ENCODE measurements at places on chromosomes 6 and 20. TPM values are rescaled to one million over a fixed set of nuclear protein-coding genes. Genes with fewer than 3 reads are reported as not detected.

SCGN gene
- not detected for total RNA-seq

EPPIN gene
- not detected for total RNA-seq

TMEM244 gene
- total RNA-seq: not detected

VSTM2L gene
- total RNA-seq: not detected

BFSP1 gene
- total RNA-seq: 0.19 TPM

DYNLT2 gene
- total RNA-seq: 2.9 TPM

TOP1 gene
- 92.6 TPM for total RNA-seq

ADGRB3 gene
- not detected for total RNA-seq

FAM8A1 gene
- 3.0 TPM for total RNA-seq

FLRT3 gene
- not detected for total RNA-seq

AGER gene
- total RNA-seq: 15.6 TPM

SLC22A3 gene
- not detected for total RNA-seq

PSORS1C2 gene
- total RNA-seq: not detected

NEDD9 gene
- 17.5 TPM for total RNA-seq

SYCP2 gene
- 1.5 TPM for total RNA-seq

DNA sequence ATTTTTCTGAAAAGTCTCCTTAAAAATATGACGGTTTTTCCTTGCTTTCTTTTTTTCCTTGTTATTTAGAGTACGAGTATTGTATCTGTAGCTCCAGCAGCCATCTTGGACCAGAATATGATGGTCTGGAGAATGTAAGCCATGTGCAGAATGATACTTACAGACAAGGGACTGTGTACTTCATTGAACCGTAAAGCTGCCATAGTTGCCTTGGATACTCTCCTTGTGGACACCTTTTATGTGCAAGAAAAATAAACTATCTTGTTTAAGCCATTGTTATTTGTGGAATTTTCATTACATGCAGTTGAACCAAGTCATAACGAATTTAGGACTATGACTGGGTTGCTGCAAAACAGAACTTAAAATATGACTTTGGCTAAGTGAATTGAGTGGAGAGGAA lies 485.8 kb upstream of the CITED2 start:
- no peak for DNase-seq

DNA sequence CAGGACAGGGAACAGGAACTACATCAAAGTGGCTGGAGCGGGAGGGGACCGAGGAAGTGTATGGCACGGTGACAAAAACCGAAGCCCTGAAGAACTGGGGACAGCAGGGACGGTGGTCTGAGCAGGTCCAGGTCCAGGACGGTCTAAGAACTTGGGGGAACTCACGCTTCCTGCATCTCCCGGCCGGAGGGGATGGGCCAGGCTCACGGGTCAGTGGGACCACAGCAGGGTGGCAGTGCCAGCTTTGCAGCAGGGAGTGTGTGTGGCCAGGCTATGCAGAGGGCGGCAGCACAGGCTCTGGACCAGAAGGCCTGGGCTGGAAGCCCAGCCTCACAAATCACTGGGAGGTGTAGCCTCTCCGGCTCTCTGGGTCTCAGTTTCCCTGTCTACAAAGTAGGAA lies 123.8 kb downstream of the BMP7 start:
- no peak for DNase-seq

DNA sequence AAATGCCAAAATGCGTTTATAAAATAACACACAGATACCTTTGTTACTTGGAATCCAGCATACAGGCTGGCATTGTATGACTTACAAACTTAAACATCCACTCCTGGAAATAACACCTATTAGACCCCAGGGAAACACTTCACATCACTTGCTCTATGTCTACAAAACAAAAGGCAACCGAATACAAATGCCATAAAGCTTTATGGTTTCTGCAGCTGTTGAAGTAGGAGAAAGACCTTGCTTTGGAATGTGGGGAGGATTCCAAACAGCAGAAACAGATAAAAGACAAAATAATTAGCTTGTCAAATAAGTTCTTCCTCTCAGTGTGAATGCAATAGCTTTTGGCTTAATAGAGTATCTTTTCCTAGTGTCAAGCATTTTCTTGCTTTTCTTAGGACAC lies 9.8 kb upstream of the AMD1 start:
- DNase-seq: no peak

- no peak for DNase-seq
Observed at GRCh38 chr20:2599288-2600006, 53.0 kb upstream of the NOP56 start.

DNA sequence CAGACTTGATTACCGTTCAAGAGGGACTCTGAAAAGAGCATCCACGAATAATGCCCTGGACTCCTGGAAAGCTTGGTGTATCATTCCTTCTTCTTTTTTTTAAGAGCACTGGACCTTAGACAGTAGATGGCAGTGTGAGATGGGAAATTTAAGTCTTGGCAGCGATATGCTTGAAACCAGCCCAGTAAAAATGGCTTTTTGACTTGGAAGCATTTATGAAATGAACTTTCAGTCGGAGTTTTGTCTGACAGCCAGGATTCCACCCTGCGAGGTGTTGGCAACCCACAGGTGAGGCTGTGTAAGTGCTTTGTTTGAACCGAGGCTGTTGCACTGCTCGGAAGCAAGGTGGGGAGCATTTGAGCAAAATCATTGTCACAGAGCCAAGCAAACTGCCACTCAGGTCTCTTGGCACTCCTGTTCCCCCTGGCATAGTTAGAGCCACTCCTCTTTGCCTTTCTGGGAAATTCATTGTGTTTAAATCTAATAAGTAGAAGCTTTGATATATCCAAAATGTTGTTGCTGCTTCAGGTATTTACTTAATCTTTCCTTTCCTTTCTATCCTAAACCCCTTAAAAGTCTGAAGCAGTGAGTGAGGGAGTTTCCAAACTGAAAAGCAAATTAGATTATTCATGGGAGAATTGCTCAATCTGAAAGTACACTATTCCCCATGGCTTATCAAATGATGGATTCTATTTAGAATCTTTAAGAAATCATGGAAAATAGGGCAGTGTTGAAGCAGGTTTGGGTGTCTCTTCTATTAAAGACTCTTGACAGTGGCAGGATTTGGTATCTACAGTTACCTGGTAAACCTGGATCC lies 272.8 kb upstream of the SLC35B3 start:
- DNase-seq: no peak

DNA sequence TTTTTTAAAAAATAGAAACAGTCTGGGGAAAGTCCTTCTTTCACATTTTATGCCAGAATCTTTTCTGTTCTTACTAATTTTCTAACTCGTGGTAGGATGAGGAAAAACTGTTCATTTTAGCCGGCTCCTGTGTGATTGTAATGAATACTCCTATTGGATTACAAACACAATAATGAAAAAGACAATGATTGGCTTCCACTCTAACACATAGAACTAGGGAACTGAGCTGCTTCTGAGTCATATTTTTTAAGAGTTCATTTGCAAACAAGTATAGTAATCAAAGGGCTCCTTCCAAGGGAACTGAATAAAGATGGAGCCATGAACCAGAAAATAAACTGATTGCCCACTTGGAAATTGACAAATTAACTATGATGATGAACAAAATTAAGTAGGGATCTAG lies 265.3 kb upstream of the TCF21 start:
- no peak for DNase-seq

- DNase-seq: no peak
Observed at GRCh38 chr20:48124960-48125359, 339.7 kb upstream of the SULF2 start.

GRCh38 chr6:155481215-155481614 lies 25.6 kb upstream of the NOX3 start:
- no peak for DNase-seq

DNA sequence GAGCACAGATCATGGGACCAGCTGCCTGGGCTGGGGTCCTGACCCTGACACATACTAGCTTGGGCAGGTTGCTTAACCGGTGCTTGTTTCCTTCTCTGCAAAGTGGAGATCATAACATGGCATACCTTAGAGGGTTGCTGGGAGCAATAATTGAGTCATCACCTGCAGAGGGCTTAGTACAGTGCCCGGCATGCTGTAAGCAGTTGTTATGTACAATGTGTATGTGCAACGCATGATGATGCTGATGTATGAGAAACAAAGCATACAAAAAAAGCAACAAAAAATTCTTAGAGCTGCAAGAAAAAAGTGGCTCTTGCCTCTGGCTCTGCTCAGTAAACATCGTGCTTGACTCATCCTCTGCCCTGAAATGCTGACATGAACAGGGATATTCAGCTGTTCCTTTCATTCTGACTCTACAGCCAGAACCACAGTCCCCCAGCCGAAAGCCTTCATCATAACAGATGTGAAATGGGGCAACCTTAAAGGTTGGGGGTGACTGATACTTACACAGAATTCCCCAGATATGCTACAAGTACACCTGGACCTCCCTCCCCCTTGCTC lies 91.7 kb downstream of the CLIC5 start:
- DNase-seq: peak; percentile 81

GRCh38 chr6:155996151-155996550 lies 540.5 kb upstream of the NOX3 start:
- no peak for DNase-seq

GRCh38 chr20:16747291-16747811 lies 807 bp upstream of the OTOR start:
- no peak for DNase-seq

DNA sequence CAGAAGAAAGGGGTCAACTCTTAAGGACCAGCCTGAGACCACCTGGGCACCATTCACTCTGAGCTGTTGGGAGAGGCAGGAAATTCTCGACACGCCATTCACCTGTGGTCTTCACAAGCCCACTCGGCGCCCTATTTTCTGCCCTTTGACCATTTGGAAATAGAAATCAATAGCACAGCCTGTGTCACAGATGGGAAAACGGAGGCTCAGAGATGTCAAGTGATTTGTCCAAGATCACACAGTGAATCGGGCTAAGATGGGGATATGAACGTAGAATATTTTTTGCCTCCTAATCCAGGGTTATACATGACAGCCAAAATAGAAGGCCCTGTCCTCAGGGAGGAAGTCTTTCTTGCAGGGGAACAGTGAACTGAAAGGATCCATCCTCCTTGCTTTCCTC lies 3.0 kb upstream of the APOBEC2 start:
- DNase-seq: no peak

- no peak for DNase-seq
Observed at GRCh38 chr6:134637282-134637681, 312.6 kb downstream of the ALDH8A1 start.

- no peak for DNase-seq
Observed at GRCh38 chr6:109743739-109744138, 52.6 kb downstream of the FIG4 start.

DNA sequence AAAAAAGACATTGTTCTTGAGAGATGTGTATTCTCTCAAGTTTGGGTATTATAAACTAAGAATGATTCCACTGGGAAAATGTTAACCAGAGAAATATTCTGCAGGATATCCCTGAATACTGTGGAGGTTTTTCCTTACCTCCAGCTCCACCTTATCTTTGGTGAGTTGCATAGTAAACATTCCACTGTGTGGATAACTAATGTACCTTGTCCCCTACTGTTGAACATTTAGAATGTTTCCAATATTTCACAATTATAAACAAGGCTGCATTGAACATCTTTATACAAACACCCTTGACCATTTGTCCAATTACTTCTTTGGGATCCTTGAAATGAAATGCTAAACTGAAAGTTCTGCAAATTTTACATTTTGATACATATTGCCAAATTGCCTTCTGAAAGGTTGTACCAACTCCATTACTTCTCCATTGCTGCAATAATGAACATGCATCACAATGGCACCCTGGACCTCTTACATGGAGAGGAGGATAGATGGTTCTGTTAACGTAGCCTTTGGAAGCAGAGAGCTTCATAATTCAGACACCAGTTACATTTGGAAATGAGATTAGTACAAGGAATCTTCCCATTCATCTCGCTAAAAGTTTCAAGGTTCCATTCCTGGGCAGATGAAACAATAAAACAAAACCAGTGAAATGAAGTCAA lies 35.0 kb upstream of the STK35 start:
- DNase-seq: no peak

- DNase-seq: no peak
Observed at GRCh38 chr6:30497714-30498113, 8.4 kb downstream of the HLA-E start.

DNA sequence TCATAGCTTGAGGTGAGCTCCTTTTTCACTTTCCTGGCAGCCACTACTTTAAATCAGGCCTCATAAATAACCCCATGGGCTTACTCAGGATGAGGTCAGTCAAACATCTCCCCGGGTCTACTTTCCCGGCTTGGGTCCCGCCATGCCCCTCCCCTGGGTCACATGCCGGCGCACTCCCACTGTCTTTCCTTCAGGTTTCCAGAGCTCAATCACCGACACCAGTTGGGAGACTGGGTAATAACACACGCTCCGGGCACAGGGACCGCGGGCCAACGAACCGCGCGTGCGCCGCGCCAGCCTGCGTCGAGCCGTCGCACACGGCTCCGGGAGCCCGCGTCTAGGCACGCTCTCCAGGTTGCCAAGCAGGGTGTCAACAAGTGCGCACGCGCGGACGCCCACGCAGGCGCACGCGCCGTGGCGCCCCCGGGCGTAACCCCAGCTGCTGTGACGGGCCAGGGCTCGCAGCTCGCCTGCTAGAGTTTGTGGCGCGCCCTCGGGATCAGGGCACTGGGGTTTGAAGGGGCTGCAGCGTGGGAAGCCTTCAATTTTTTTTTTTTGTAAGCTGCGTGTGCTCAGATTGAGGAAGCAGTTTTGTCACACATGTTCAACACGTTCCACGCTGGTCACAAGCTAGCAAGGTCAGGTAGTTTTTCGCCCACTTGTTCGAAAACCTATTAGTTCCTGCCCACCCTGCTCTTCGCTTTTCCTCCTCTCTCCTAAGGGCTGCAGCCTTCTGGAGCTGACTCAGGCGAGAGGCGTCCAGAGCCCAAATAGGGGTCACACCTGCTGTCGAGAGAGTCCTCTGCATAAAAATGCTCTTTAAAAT lies 31.8 kb downstream of the TFAP2B start:
- no peak for DNase-seq

- no peak for DNase-seq
Observed at GRCh38 chr6:20686142-20686541, 151.9 kb downstream of the CDKAL1 start.

DNA sequence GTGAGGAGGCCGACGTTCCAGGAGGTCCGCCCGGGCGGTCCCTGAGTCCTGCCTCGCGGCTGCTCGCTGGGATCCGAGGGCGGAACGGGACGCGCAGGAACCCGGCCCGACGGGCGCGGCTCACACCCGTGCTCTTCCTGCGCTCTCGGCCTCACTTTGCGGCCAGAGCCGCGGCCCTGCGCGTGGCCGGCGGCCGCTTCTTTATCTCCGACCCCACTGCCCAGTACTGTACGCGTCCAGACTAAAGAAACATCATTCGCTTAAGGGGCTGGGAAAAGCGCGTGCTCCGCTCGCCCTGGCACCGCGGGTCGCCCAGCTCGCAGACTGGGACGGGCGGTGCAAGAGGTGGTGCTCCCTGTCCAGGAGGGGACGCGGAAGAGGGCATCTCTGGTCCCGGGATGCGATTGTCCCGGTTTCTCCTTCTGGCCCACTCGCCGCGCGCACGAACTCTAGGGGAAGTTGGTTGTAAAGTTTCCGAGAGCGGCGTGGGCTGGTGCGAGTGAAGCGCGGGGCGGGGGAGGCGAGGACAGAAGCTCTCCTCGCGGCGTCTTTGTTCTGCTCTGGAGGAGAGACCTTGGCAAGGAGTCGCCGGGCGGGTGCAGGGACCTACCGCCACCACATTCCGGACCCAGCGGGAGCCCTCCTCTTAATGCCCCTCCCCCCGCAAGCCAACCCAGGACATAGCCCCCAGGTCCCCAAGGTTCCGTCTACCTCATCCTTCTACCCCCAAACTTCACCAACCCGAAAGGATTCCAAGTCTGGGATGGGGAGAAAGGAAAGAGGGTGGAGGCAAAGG lies 71.0 kb downstream of the SOX4 start:
- DNase-seq: peak; percentile 20

Measured in activated naive CD4-positive, alpha-beta T cell treated with anti-CD3 and anti-CD28 coated beads for 36 hours (primary cell).